Fibroblast of villous mesenchyme (primary cell): ENCODE measurements at places on chromosomes 2 and 18. TPM values are rescaled to one million over a fixed set of nuclear protein-coding genes. Genes with fewer than 3 reads are reported as not detected.

Gene DSC2
- total RNA-seq: under 0.01 TPM in 1 of 2 replicates, not detected in the other

Gene CXCR2
- total RNA-seq: not detected in 2 replicates

Gene TEX44
- not detected in 2 replicates for total RNA-seq

Gene PRKAG3
- total RNA-seq: not detected in 2 replicates

Gene SLC5A6
- 20.9 and 25.9 TPM in 2 replicates for total RNA-seq

Gene PAX3
- not detected in 2 replicates for total RNA-seq

Gene IL37
- 0.32 TPM in 1 of 2 replicates, not detected in the other for total RNA-seq

Gene TMEM237
- total RNA-seq: 47.0 and 76.9 TPM in 2 replicates

Gene SNTG2
- under 0.01 and 1.6 TPM in 2 replicates for total RNA-seq

Gene LINC00305
- not detected in 2 replicates for total RNA-seq

Gene CLIP4
- 61.5 and 107 TPM in 2 replicates for total RNA-seq

Gene NEDD4L
- 11.0 and 31.5 TPM in 2 replicates for total RNA-seq

Gene ATOH8
- 6.8 and 9.1 TPM in 2 replicates for total RNA-seq

Gene RND3
- 635 and 1,266 TPM in 2 replicates for total RNA-seq

Gene SH2D6
- total RNA-seq: 0.43 TPM in 1 of 2 replicates, not detected in the other

Gene DNER
- total RNA-seq: 0.32 and 0.86 TPM in 2 replicates

Gene PLEK
- total RNA-seq: not detected in 2 replicates

Gene CHRNG
- total RNA-seq: not detected in 2 replicates

Gene PRKD3
- 59.9 and 85.9 TPM in 2 replicates for total RNA-seq

Gene REG3G
- not detected in 2 replicates for total RNA-seq

Gene ANKRD30B
- 0.86 and 1.9 TPM in 2 replicates for total RNA-seq

Gene GALNT14
- under 0.01 TPM in 1 of 2 replicates, not detected in the other for total RNA-seq

Gene PTMA
- 598 and 694 TPM in 2 replicates for total RNA-seq

Gene CHRND
- total RNA-seq: not detected in 2 replicates
